NCI-H187 (cell line): ENCODE measurements at places on chromosomes 7 and 10.

GRCh38 chr10:48993627-48994026 is 54.0 kb upstream of the LRRC18 start:
- no peak for DNase-seq

- no peak for DNase-seq
These were observed 3.0 kb upstream of the DMBT1 start for GRCh38 chr10:122557516-122557915.

DNA sequence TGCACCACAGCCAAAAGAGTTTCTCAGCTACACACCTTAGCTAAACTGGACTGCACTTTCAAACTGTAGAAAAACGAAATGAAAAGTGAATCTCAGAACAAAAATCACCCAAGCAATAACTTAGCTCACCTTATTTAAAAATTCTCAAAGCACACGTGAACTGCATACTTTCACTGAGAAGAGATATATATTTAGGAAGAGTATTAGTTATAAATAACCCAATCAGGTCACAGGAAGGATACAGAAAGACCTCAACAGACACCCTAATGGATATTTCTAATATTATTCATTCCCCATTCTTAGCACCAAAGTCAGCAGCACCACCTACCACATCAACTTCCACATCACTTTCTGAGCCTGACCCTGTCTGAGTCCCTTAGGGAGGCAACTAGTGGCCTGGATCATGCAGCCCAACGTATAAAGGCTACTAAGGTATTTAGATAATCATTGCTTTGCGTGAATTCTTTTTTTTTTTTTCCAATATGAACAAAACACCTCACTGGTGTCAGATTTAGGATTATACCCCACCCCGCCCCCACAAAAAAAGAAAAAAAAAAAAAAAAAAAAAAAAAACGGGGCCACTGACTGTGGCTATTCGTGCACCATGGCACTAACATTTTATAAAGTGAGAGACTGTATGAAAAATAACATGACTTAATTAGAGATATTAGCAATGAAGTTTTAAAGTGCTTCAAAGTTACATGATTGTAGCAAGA is 2.6 kb downstream of the ABI1 start:
- DNase-seq = no peak

GRCh38 chr7:41107938-41108448 is 594.9 kb downstream of the INHBA start:
- DNase-seq = no peak

GRCh38 chr10:279655-280054 is 144.4 kb downstream of the ZMYND11 start:
- DNase-seq = no peak

DNA sequence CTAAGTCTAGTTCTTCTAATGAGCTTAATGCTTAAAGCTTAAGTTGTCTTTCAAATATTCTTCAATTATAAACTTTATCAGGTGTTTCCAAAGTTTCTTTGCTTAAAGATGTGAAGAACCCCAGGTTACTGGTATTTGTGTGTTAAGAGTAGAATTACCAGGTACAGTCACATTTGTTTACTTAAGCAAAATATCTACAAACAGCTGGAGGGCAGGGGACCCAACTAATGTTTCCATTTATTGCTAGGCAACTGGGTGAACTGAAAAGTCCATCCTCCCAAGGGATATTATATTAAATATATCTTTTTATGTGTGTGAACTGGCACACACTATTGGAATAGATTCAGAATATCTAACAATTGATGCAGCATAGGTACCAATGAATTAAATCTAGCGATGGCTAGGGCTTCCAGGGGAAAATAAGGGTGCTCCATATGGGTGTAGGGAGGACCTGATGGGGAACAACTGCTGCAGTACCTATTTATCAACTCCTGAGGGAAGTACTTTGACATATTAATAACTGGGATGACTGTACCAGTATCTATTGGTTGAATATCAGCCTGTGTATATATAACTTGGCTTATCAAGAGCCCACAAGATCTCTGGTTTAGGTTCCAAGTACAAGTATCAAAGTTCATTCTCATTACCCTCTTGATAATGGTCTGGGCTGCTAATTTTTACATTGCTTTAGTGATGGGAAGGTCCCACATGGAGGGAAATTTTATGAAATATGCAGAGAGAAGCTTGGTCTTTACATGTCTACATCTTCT is 10.3 kb upstream of the AGR3 start:
- no peak for DNase-seq

GRCh38 chr10:71696628-71697326 is 22.8 kb downstream of the C10orf105 start:
- no peak for DNase-seq

- DNase-seq = no peak
These were observed 51.2 kb upstream of the NXPH1 start for GRCh38 chr7:8382004-8382730.

DNA sequence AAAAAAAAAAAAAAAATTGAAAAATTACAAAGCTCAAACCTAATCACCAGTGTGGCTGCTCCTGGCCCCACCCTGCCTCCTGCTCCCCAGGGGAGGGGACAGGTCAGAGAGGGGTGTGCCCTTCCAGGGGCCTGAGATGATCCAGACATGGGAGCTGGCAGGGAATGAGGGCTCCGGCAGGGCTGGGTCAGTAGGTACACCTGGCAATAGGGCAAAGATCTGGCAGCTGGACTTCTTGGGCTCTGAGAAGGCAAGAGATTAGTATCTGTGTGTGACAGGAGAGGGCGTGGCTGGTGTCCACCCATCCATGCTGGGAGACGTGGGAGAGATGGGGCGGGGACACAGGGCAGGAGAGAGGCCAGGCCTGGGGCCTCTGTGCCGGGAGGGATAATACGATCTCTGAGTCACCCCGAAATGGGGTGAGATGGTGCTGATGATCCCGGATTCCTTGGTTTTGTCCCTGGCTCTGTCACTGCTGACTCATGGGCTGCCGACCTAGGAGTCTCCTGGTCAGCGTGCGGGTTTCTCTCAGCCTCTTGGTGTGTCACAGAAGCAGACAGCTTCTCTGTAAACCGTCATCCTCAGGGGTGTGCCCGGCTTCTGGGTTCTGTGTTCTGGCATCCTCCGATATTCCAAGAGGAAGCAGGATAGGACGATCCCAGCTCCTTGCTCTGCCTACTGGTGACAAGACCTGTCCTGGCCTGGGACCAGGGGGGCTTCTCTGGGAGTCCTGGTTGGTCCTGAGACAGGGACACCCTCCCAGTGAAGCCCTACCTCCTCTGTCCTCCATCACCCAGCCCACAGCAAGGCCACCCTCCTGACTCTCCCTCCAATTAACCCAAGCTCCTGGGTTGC is 8.2 kb upstream of the CLDN4 start:
- DNase-seq = peak; percentile 61
